ENCODE measurements at places on chromosomes 6 and 20. TPM values are rescaled to one million over a fixed set of nuclear protein-coding genes. Genes with fewer than 3 reads are reported as not detected.

RPS21 gene
- total RNA-seq: 2,894 TPM

GJA10 gene
- total RNA-seq: not detected

FAM83D gene
- total RNA-seq: 73.0 TPM

POU5F1 gene
- total RNA-seq: 5.6 TPM

DNA sequence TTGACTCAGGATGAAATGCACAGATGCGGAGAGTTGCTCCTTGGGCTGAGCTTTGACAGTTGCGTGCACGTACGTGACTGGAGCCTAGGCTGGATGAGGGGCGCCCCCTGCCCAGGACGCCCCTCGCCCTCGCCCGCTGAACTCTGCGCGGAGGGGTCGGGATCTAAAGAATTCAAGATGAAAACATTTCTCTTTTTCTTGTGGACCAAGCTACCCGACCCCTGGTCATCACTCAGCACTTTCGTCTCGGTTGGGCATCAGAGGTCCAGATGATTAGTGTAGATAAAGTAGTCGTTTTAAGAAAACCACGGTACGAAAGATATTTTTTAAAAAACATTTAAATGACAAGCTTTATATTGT, 700 bp downstream of the DTD1 start:
- no peak for DNase-seq

- DNase-seq: no peak
Measured at GRCh38 chr6:121319112-121319553, 15.1 kb downstream of the TBC1D32 start.

- peak; percentile 17 for DNase-seq
Measured at GRCh38 chr6:83707829-83708545, 914 bp downstream of the SNAP91 start.

DNA sequence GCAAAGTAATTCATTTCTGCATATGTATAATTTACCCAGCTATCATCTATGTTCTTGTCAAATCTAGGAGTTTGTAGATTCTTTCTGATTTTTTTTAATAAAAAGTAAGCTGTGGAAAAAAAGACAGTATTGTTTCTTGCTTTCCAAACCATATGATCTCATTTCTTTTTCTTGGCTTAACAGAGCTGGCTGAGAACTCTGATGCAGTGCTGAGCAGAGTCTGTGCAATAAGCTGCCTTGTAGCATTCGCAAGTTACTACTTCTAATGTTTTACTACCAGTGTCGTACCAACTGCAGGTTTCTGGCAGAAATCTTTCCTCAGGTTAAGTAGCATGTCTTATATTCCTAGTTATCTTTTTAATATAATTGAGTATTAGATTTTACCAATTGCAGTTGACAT, 15.6 kb downstream of the RRBP1 start:
- no peak for DNase-seq

- peak; percentile 88 for DNase-seq
Measured at GRCh38 chr20:10218536-10219451, at the start of gene SNAP25. SNAP25 (plus strand) TSS chr20:10218830; CDS start chr20:10275492, 56,662 bp downstream.

GRCh38 chr6:37038292-37039198, 33.1 kb downstream of the FGD2 start:
- no peak for DNase-seq

DNA sequence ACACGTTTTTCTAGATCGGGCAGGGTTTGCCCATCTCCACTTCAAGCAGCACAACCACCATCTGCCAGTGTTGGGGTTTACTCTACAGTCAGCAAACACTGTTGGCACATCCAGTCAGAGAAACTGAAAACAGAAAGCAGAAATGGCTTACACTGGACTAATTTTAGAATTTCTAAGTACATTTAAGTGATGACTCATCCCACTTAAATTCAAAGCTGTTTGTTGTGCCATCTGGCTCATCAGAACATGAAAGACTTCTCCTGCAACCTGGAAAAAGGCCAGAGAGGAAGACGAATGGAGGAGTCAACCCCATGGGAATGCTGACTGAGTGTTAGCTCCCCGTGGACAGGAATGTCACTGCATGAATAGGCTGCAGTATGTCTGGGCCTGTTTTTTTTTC, 21.8 kb downstream of the FAM209B start:
- peak; percentile 92 for DNase-seq

DNA sequence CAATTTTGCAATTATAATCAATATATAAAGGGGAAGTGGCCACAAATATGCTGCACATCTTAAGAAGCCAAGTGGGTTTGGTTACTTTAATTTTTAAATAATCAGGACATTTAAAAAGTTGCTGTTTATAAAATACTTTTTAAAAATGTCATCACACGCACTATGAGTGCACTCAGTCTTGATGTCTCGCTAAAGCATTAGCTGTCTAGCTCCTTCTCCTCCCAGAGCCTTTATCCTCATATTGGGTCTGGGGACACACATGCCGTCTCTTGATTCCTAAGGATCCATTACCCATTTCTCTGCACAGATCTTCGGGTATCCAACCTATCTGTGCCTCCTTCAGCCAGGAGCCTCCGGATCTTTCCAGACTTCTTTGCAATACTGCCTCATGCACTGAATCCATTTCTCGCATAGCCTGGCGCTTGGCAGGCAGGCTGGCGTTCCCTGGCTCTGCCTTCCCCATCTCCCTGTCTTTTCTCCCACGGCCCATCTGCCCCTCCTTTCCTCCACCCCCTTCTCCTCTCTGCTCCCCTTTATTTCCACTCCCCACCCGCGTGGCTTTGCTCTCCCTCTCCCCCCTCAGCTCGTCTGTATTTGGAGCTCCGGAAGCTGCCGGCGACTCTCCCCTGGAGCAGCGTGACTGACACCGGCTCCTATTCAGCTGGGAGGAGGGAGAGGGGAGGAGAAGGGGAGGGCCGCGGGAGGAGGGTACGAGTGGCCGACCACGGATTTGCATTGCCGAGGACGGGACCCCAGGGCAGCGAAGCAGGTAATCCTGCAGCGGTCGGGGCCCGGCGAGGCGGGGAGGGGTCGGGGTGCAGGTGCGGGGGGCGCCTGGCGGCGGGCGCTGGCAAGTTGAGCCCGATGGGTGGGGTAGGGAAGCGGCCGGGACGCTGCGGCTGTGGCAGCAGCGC, at the start of gene CAP2:
TSS of gene CAP2 (plus strand) at position 618 of the 914 bp plus-strand sequence. CDS start 27,961 bp downstream, outside the sequence.
- DNase-seq: peak; percentile 84

GRCh38 chr6:140909625-140910024, 1223.1 kb upstream of the GJE1 start:
- no peak for DNase-seq

- no peak for DNase-seq
Measured at GRCh38 chr20:9981829-9982228, 53.0 kb upstream of the ANKEF1 start.

DNA sequence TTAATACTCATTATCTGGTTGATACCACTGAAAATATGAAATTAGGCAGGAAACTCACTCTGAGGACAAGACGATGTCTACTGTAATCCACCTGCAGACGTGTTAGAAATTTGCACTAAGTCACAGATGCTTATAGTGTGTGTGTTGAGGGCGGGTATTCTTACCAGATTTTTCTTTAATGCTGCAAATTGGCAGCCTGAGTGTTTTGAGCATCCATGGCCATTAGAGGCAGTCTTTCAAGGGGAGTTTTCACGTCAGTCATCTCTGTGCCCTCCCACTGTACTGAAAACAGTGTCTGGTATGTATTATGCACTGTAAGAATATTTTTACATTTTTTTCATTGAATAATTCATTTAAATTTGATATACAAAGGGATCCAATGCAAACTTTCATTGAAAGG, 266.5 kb upstream of the QKI start:
- DNase-seq: no peak

DNA sequence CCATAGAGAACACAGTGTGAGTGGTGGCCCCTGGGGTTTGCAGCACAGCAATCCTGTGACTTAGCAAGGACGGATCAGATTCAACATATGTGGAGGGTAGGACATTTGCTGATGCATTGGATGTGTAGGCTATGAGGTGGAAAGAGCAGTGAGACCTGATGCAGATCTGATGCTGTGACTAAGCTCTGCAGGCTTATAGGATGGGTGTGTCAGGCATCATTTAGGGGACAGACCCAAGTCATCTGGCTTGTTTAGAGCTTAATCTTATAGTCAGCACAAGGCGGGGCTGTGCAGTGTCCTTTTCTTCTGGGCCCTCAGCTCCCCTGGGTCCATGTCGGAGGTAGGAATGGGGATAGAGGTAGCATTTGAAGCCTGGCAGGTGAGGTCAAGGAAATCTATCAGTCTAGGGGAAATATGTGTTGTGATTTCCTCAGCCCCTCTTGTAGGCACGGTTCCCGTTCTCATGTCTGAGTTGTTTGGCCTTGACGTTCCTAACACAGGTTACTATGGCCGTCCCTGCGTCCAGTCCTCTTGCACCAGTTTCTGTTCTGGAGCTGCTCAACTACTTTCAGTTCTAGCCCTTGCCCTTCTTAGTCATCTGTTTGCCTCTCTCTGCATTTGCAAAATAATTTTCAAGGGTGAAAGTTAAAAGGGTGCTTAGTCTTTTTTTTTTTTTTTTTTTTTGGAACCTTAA, 15.6 kb upstream of the MAPRE1 start:
- no peak for DNase-seq

DNA sequence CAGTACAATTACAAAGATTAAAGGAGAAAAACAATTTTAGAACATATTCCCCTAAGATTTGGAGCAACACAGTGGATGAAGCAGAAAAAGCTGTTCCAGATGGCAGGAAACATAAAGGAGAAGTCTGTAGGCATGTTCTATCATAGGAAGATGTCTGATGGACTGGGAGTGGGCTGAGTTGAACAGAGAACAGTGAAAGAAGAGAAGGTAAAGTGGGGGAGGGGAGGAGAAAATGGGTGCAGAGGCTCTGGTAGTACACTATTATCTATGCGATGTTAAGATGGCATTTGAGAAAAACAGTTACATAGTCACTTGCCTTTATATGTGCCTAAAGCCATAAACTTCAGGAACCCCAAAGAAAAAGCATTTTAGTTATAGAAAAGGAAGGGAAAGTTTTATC, 4.2 kb upstream of the PHIP start:
- no peak for DNase-seq

GRCh38 chr20:48298851-48299484, 513.7 kb upstream of the SULF2 start:
- DNase-seq: peak; percentile 89

DNA sequence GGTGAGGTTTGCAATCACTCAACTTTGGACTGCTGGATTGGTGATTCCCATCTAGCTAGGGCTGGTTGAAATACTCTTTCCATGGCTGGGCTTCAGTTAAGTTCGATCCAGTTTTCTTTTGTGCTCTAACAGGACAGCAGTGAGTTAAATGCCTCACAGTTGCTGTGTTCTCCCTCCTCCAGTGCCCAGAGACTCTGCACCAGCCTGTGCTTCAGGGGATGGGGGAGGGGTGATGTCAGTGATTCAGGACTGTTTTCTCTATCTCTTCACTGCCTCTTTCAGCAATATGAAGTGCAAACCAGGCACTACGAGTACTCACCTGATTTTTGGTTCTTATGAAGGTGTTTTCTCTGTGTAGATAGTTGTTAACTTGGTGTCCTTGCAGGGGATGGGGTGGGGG, 88.2 kb upstream of the FAM83B start:
- no peak for DNase-seq

- no peak for DNase-seq
Measured at GRCh38 chr6:41545247-41545702, 906 bp upstream of the FOXP4 start.

- DNase-seq: no peak
Measured at GRCh38 chr6:157505912-157506491, 125.0 kb downstream of the ZDHHC14 start.
